ENCODE measurements at places on chromosomes 12 and 14.
A peak's percentile ranks its signal among the peaks of the same experiment; 100 is the strongest.

GRCh38 chr12:88298761-88299242 is 156.7 kb downstream of the TMTC3 start:
- DNase-seq: no peak

DNA sequence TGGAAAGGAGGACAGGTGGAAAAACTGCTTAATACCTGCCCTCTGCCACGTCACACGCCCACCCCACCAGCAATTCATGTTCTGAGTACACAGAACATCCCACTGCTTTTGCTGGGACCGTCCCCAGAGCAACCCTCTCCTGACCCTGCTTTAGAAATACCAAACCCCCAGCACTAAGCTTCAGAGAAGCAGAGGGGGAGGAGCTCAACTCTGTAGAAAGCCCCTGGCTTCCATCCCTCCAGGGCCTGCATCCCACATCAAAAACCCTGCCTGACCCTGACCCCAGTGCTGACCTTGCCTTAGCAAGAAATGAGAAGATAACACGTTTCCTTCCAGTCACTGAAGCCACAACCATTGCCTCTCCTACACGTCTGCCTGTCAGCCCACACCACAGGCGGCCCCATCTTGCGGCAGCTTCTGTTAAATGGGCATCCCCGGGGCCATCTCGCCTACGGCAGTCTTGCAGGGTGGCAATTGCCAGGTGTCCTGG is 19.7 kb downstream of the VDR start:
- DNase-seq: peak; percentile 70

- no peak for DNase-seq
Observed at GRCh38 chr12:81597928-81598604, 161.1 kb downstream of the PPFIA2 start.

DNA sequence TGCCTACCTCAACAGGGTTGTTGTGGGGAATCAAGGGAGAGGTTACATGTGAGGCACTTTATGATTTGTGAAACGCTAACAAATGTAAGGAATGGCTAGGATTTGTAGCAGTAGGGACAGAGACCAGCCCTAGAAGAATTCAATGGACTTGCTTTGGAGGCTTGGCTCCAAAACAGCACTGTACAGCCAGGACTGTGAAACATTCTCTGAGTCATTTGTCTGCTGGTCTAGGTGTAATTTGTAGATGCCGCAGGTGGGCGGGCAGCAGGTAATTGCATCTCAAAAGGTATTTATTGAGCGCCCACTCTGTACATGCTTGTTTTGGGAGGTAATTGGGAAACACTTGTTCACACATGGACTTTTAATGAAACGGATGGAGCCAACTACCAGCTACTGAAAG is 11.4 kb downstream of the SLC7A8 start:
- no peak for DNase-seq

GRCh38 chr12:132642846-132643835 is 24.6 kb downstream of the P2RX2 start:
- DNase-seq: no peak

DNA sequence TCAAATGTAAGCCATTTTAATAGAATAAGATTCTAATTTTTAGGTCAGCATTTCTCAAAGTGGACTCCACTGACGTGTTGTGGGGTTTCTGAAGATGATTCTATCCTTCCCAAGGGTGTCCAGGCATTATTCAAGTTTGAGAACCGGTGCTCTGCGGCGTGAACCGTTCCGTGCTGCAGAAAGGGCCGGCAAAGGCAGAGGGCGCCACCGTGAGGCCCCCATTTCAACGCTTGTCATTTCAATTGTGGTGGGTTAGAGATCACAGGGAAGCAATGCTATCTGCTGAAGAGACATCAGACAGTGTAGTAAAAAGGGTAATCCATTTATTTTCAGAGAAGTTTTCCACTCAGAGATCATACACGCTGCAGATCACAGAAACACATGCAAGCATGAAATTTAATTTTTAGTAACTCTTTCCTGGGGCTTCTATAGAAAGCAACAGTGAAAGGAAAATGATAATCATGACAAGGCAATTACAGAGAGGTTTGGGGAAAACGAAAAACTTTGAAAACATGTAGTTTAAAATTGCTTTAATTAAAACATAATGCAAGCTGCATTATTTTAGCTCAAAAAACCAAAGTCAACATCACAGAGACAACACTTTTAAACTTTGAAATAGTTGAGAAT is 201.7 kb downstream of the EXOC5 start:
- peak; percentile 23 for DNase-seq

GRCh38 chr12:55743406-55744339 is 751 bp downstream of the GDF11 start:
- no peak for DNase-seq

- DNase-seq: no peak
Observed at GRCh38 chr14:96162741-96163140, 41.9 kb upstream of the BDKRB2 start.

DNA sequence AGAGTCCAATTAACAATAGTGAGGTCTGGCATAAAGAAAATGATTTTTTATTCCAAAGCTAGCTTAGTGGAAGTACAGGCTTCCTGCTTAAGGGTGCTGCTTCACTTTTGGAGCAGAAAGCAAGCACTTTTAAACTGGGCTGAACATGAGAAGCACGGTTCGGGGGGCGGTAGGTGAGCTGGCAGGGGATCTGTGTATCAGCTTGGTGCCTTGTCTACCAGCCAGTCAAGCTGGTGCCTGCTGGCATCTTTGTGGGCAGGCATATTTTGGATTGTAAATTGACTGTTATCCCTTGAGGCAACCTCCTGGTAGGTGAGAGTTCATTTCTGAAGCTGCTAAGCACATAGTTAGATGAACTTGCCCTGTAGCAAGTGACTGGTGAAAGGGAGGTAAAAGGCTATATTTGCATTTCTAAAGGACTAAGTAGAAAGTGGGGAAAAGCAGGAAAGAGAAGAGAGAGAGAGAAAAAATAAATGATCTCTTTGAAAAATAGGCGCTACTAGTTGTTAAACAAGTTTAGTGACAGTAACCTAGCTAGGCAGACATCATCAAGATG is 121.1 kb upstream of the SYT10 start:
- no peak for DNase-seq

DNA sequence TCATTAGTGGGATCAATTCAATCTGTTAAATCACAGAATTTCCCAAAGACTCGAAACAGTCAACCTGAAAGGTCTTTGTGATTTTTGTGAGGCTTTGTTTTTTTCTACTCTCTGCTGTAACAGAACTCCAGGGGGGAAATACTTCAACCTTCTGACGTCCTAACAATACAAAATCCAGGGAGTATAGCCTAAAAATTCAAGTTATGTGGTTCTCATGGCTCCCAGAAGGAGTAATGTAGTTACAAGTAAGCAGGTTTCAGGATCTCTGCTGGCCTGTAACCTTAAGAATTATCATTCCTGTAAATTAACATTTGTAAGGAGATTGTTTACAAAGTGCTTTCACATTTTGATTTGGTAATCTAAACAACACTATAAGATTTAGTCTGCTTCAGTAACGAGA is 39.9 kb downstream of the VEZT start:
- no peak for DNase-seq

DNA sequence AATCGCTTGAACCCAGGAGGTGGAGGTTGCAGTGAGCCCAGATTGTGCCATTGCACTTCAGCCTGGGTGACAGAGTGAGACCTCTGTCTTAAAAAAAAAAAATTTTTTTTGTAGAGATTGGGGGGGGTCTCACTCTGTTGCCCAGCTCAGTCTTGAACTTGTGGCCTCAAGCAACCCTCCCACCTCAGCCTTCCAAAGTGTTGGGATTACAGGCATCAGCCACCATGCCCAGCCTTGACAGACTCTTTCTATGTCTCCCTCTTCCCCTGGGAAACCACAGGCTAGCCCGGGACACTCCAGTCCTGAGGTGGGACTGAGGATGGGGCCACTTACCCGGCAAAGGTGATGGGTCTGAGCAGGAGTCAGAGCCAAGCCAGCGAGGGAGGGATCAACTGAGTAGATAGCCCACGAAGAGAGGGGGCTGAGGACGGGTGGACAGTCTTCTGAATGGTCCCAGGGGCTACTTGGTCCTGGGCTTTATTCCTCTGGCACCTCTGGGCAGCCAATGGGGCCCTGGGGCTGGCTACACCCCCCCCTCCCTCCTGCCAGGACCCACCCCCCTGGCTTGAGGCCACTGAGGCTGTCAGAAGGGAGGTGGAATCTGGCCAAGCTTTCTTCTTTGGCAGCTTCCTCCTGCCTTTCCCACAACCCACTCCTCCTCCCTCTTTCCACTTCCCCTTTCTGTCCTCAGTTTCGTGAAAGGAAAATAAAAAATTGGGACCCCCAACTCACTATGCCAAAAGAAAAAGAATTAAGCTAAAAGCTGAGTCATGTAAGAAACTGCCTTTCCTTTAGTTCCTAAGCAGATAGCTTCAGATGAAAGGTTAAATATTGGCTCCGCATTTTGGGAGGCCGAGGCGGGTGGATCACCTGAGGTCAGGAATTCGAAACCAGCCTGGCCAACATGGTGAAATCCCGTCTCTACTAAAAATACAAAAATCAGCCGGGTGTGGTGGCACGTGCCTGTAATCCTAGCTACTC is at the start of gene SDS:
Gene SDS (minus strand): TSS at position 453 of the 981 bp plus-strand sequence. CDS start 4,179 bp downstream, outside the sequence.
- DNase-seq: no peak

- no peak for DNase-seq
Observed at GRCh38 chr14:43900173-43900655, 606.9 kb downstream of the FSCB start.

- no peak for DNase-seq
Observed at GRCh38 chr14:76769636-76770292, 8.5 kb downstream of the VASH1 start.

DNA sequence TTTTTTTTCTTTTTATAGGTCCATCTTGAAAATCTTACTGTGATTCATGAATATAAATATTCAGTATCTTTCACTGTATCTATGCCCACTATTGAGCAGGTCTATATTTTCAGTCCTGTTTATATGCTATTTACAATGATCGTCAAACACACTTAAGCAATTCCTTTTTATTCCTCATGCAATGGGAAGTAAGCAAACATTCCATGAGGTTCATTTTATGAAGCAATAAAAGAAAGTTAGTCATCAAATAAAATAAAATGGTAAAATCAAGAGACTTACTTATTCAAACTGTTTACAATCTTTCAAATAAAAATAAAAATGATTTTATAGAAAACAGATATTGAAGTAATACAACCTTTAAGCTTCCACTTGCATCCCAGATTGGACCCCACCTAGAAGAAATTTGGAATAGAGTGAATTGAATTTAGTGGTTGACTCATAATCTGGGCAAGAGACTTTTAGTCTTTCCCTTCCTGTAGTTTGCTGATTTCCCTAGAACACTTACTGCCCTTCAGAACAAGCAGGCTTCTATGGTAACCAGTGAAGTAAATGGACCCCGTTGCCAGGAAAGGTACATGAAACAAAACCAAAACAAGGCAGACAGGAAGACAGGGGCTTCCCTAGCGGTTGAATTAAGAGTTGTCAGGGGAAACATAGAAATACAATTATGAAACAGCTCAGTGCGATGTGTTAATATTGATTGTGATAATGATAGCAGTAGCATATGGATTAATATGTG is 241.0 kb upstream of the ATP2B1 start:
- peak; percentile 23 for DNase-seq

- DNase-seq: no peak
Observed at GRCh38 chr14:58752289-58752688, 114.5 kb downstream of the DACT1 start.

Data from activated T-cell treated with anti-CD3 and anti-CD28 coated beads for 24 hours (primary cell).